Activated naive CD8-positive, alpha-beta T cell treated with anti-CD3 and anti-CD28 coated beads, Interleukin-2, amount 50 U/mL, for 16 hours (primary cell): ENCODE measurements at places on chromosomes 6 and 20.

DNA sequence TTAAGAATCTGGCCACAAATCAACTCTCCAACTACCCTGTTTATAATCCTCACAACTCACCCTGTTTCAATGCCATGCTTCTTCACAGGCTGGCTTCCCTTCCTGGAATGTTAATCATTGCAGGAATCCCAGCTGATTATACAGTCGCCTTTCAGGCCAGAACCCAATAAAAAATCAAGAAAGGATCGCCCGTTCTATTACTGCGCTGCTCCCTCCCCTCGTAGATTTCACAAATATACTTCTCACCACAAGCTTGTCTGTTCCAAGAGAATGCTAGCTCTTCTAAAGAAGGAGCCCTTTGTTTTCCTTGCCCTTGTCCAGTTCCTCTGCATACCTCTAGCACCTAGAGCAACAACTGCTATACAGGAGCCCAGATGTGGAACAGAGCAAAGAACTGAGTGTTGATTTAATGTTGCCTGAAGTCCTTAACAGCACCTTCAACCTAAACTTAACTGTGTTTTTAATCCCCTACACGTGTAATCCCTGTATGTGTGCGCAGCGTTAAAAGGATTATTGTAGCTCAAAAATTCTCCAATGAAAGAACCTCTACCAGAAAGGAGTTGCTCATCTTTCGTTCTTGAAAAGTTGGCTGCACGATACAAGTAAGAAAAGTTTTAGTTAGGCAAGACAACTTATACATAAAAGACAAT, 988 bp downstream of the ECHDC1 start:
- DNase-seq, result no peak

GRCh38 chr6:7730784-7731227, 4.9 kb downstream of the BMP6 start:
- no peak for DNase-seq

DNA sequence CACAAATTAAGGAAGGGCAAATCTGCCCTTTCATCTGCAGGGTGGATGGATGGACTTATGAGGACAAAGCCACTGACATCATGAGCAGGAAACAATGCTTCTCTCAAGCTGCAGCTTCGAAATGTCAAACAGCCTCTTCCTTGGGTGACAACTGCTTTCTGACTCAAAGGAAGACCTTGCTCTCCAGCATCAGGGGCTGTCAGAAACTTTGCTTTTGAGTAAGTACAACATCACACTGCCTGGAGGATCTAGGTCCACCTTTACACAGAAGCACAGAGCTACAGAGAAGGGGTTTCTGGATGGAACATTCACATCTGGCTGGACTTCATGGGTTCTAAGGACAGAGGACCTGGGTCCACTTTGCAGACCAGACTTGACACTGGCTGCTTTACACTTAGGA, 5.9 kb downstream of the CST1 start:
- DNase-seq, result no peak

GRCh38 chr20:22684763-22685443, 100.5 kb upstream of the FOXA2 start:
- no peak for DNase-seq

- DNase-seq, result no peak
Observed at GRCh38 chr6:91860541-91861335, 1273.9 kb upstream of the MAP3K7 start.

DNA sequence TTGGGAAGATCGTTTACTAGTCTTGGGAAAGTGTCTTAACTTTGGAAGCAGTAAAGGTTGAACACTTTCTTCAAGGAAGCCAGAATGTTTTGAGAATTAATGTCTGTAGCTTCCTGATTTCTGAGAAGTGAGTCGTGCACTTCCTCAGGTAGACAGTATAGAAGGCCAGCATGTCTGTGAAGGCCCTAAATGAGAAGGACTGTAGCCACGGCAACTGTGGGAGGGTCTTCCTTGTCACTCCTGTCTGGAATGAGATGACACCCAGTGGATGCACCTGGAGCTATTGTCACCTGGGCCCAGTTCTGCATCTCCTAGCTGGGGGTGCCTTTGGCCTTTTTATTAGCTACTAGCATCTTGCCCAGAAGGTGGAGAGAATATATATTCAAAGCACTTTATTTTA, 8.8 kb downstream of the STX16 start:
- DNase-seq, result no peak

DNA sequence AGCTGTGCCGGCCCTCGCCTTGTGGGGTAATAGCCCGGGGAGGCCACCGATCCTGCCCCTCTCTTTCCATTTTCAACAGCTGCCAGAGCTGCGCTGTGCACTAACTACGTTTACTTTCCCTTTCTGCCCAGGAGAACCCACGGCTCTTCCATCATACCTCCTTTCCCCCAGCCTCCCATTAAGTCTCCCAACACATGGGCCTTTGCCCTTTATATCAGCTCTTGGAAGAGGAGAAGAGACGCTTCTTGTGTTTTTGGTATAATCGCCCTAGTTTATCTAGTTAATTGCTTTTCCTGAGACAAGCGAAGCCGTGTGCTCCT, 637 bp downstream of the UBR2 start:
- no peak for DNase-seq

DNA sequence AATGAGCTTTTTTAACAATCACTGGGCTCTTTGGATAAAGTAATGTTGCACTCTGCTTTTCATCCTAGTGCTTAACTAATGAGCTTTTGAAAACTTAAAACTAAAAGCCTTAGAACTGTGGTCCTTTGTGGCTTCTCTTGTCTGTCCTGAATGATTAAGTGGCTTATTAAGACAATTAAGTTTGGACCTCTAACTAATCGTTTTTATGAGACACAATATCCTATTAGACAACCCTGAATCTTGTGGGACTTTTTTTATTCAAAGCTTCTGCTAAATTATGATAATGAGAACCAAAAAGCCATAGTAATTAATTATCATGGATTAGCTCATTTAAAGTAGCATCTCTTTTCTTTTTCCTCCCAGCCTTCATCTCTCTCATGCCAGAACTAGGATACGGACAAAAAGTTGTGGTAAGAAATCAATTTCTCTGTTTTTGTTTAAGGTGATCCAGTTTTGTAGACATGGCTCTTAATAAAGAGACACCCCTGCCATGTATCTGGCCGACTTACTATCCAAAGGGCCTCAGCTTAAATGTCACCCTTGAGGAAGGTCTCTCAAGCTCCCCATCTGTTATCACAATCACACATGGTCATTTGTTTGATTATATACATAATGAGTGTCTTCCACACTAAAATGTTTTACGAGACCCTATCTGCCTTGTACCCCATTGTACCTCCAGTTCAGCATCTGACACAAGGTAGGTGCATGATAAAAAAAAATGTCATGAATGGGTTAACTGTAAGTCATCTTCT, 384.4 kb upstream of the IRAK1BP1 start:
- DNase-seq, result no peak

GRCh38 chr20:635893-636338, 17.1 kb downstream of the SRXN1 start:
- no peak for DNase-seq

DNA sequence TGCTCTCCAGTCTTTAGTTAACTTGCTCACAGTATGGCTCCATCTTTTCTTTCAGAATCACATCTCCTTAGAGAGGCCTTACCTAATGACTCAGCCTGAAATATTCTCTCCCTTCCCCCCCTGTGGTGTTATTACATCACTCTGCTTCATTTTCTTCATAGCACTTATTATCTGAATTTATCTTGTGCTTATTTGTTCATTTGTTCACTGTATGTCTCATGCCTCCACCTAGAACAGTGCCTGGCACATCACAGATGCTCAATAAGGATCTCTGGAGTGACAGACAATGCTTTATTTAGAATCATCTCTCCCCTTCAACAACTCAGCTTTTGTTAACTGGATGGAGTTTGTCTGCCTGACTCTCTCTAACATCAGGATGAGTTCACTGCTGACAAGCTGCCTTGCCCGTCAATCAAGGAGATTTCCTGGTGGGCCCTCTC, 96.6 kb upstream of the MAN1A1 start:
- no peak for DNase-seq

- DNase-seq, result no peak
Observed at GRCh38 chr6:132070356-132070755, 119.2 kb upstream of the CCN2 start.

DNA sequence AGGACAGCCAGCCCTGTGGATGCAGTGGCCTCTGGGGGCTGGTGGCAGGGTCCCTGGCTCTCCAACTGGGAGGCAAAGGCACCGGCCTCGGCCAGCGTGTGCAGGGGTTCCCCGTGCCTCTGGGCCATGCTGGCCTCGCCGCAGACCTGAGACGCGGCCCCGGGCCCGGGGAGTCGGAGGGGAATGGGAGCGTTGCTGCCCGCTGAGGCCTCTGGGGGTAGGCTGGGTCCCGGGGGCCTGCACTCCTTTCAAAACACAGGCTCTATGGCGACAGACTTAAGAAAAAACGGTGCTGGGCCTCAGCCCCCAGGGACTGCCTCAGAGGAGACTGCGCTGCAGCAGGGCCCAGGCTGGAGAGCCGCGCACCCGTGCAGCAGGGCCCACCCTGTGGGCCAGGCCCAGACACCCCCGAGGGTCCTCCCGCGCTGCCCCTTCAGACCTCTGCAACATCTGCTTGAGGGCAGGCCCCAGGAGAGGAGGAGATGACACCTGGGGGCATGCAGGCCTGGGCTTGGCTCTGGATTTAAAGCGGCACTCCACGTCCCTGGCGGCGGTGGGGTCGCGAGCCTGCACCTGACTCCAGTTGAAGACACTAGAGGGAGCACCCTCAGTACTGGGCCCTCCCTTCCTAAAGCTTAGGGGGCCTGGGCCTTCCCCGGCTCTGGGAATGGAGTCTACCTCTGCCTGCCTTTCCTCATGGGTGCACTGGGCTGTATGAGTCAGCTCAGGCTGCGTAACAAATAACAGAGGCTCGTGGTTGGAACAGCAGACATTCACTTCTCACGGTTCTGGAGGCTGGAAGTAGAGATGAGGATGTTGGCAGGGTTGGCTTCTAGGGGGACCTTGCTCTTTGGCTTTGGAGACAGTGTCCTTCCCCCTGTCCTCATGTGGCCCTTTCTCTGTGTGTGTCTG, 117.4 kb upstream of the RPS6KA2 start:
- DNase-seq, result no peak

DNA sequence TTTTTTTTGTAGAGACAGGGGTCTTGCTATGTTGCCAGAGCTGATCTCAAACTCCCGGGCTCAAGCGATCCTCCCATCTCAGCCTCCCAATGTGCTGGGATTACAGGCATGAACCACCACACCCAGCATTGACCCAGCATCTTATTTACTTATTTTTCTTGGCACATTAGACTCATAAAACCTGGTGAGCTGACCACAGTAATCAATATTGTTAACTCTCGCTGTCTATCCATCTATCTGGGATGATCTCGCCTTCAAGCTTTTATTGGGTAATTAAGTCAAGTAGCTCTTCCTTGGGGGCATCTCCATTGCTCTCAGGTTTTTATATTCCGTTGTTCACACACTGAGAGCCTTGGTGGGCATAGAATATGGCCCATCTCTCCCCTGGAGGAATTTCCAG, 17.0 kb downstream of the PNPLA1 start:
- DNase-seq, result no peak

DNA sequence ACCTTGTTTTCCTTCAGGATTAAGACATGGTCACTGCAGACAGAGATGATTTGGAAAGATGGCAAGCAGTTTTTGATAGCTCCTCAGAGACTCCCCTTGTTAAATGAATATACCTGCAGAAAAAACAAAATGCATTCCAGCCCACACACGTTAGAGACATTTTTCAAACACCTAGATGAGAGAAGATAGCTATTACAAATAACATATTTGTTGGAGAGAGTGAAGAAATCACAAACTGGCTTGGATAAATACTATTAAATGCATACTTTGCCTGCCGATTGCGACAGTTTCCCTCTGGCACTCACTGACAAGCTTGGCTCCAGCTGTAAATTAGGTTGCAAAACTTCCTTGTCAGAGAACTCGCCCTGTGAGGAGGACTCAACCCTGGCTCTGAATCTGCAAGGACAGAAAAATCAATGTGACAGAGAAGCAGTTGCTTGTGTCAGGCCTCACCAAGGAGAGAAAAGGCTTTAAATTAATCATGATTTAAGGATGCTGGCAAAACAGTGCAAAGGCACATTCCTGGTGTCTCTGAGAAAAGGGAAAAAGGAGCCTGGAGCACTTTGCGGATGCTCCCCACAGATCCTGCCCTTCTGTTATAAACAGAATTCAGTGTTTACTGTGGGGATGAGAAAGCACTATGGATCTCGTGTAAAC, 423.7 kb upstream of the MARCKS start:
- no peak for DNase-seq

DNA sequence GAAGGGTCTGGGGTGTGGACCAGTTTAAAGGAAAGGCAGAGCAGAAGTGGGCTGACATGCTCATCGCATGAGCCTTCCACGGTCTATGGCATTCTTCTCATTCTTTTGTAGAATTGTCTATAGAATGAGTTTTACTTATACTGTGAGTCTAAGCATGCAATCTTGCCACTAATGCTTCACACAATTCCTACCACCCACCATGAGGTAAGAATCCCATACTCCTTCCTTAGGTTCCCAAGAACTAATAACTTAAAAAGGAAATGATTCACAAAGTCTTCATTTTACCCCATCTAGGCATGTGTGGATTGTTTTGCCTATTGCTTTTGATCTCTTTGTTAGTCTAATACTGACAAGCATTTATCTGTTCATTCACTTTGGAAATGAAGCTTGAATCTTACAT, 195.2 kb downstream of the LY86 start:
- DNase-seq, result no peak
